CD4-positive, CD25-positive, alpha-beta regulatory T cell (primary cell): ENCODE measurements at places on chromosomes 4 and X. TPM values are rescaled to one million over a fixed set of nuclear protein-coding genes. Genes with fewer than 3 reads are reported as not detected.

GRCh38 chrX:37690119-37690518 is 4.5 kb downstream of the XK start:
- no peak for DNase-seq

Gene TAF7L
- polyA plus RNA-seq, result not detected

- DNase-seq, result no peak
These were observed 49.0 kb upstream of the ZNF157 start for GRCh38 chrX:47321386-47321785.

DNA sequence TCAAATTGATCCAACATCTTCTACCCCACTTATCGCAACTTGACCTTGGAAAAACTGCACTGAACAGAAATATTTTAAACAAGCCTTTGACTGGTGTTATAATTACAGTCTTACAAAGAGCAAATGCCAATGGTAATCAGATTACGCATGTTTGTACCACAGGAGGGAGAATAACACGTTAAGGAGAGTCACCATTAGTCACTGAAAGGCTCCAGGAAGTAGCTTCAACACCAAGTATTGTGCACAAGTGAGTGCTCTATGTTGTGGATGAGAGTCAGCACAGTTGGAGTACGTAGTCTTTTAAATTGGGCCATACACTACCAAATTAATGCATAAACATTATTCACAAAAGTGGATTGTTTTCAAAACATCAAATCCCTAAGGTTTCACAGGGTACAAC is 1081.5 kb upstream of the TENM3 start:
- no peak for DNase-seq

- no peak for DNase-seq
These were observed 66.5 kb upstream of the CLCN4 start for GRCh38 chrX:10090319-10090718.

Gene FAAH2
- polyA plus RNA-seq, result 14.8 TPM

Gene TIGD4
- 0.18 TPM for polyA plus RNA-seq

GRCh38 chr4:37555322-37555721 is 130.9 kb downstream of the RELL1 start:
- DNase-seq, result no peak

DNA sequence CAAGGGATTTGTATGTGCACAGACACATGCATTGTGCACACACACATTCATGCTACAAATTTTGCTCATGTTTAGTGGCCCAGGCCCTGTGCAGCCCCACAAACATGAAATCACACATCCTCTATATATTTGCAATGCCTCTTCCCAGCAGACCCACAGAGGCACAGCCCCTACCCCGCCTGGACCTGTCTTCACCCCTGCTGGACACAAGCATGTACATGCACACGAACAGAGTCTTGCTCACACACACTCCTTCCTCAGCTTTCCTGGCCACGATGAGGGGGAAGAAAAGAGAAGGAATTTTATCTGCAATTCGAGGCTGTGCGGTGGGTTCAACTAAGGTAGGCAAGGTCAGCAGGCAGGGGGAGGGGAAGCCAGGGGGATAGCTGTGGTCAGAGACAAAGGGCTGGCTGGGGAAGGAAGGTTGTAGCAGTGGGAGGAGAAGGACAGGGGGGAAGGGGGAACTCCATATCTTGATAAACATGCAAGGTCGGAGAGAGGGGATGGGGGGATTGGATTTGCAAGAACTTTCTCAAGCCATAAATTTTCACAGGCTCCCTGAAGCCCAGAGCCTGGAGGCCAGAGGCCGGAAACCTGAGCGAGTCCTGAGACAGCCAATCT is 156.4 kb downstream of the EFNB1 start:
- DNase-seq, result no peak

Gene CXCL11
- not detected for polyA plus RNA-seq

GRCh38 chrX:150688911-150689451 is 4.2 kb upstream of the MTMR1 start:
- no peak for DNase-seq

DNA sequence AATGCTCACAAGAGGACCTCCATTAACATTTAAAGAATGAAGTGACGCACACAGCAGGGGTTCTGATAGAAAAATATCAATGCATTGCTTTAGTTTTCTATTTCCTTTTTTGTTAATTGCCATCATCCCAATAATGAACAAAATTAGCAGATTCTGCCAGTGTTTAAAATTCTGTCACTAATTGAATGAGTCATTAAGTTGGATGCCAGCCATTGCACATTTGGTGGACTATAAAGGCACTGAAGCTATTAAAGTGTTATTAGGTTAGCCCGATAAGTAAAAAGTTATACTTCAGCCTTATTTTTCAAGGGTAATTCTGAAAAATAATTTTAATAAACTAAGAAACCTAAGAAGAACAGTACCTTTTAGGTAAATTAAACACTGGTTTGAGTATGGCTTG is 53.1 kb downstream of the MAP3K15 start:
- no peak for DNase-seq

Gene SH3RF1
- polyA plus RNA-seq, result not detected

GRCh38 chr4:66571145-66571695 is 900.9 kb upstream of the EPHA5 start:
- no peak for DNase-seq

Gene NR0B1
- polyA plus RNA-seq, result not detected

GRCh38 chr4:36532670-36533379 is 251.4 kb downstream of the DTHD1 start:
- no peak for DNase-seq

DNA sequence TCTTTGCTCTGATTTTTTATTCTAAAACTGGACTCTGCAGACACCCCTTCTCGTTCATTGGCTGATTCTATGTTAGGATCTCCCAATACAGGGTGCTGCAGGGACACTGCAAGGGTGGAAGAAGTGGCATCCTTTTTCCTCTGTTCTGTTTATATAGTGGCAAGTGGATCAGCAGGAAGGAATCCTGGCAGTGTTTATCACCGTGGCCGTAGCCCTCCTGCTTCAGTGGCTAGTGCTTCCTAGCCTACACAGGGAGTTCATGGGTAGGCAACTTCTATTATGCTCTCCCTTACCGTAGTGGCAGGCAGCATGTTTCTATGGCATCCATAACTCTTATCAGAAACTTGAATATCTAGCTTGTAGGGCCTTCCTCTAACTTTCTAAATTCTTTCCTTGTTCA is 6.4 kb upstream of the AP1AR start:
- DNase-seq, result no peak

DNA sequence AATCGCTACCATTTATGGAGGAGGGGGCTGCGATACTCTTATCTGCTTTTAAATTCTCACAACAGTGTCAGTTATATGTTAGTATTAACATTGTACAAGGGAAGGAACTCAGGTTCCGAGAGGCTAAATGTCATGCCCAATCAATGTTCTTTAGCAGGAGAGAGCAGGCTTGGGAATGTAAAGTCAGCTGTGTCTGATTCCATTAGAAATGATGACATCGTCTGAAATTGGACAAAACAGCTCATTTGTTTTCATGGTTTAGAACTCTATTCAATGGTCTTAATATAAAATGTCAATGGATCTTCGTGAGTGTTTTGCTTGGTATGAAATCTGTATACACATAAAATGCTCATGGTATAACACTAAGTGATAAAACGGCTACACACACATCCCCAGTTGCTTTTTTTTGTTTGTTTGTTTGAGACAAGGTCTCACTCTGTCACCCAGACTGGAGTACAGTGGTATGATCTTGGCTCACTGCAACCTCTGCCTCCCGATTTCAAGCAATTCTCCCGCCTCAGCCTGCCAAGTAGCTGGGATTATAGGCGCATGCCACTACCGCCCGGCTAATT is 11.9 kb upstream of the SH3KBP1 start:
- no peak for DNase-seq

Gene MAP9
- polyA plus RNA-seq, result 1.1 TPM

Gene PNMA6A
- 0.11 TPM for polyA plus RNA-seq

GRCh38 chrX:1466971-1467561 is 14.4 kb upstream of the ASMTL start:
- DNase-seq, result no peak

- no peak for DNase-seq
These were observed 31.5 kb downstream of the WWC2 start for GRCh38 chr4:183130328-183131155.

Gene SYTL5
- polyA plus RNA-seq, result not detected

DNA sequence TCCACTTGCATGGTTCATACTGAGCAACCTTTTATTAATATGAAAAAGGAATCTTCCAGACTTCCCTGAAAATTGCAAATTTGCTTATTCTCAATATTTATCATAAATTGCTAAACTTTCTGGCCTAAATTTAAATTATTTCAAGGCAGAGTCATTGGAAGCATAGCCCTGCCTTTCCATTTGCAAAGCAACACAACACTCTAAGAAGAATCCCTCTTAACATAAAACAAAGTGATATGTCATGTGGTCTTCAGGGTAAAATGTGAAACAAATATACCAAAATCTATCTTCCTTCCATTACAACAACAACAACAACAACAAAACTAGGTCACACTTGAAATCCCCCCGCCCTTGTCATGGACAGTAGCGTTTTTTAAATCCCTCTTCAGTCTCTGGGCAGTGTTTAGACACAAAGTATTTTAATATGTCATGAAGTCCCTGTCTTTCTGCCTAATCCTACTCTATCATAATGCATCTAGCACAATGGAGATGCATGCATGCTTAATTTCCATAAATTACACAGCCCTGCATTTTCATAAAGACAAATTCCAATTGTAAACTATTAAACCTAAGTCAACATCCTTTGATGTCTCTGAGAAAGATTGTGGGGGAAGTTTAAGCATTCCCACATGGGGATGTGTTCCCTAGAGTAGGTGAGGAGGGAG is 668.9 kb upstream of the LCORL start:
- DNase-seq, result no peak

GRCh38 chr4:168440442-168441264 is 39.6 kb downstream of the DDX60L start:
- DNase-seq, result no peak

- no peak for DNase-seq
These were observed 10.4 kb upstream of the CD99 start for GRCh38 chrX:2680486-2681348.

Gene ATP2B3
- not detected for polyA plus RNA-seq

DNA sequence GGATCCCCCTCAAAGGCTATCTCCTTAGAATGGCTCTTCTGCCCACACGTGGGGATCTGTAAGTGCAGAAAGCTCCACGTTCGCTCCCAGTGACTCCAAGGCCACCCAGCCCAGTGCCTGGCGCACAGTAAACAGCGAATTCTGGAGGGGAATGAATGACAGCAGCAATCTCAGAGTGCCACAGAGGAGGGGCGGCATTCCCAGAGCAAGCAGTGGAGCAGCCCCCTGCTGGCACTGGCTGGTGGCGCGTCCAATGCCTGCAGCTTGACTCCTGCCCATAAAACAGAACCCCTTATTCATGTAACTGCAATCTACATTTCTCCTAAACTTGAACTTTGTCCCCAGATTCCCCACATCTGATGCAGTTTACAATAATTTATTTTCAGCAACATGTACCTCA is 6.9 kb upstream of the HELT start:
- no peak for DNase-seq

Gene CT55
- not detected for polyA plus RNA-seq

DNA sequence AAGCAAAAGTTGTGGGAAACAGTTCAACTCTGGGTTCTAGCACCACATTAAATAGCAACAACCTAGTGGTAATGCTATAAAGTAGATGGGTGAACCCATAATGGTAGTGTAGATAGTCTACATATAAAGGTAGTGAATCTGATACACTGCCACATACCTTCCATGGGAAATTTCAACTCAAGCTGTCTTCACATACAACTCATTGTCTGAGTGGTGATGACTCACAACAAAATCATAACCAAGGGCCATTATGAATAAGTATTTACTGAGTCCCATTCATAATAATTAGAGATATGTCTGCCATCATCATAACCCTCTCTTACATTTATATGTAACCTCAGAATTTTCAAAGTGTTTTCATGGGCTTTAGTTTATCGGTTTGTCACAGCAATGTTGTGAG is 34.8 kb downstream of the EGF start:
- DNase-seq, result no peak

DNA sequence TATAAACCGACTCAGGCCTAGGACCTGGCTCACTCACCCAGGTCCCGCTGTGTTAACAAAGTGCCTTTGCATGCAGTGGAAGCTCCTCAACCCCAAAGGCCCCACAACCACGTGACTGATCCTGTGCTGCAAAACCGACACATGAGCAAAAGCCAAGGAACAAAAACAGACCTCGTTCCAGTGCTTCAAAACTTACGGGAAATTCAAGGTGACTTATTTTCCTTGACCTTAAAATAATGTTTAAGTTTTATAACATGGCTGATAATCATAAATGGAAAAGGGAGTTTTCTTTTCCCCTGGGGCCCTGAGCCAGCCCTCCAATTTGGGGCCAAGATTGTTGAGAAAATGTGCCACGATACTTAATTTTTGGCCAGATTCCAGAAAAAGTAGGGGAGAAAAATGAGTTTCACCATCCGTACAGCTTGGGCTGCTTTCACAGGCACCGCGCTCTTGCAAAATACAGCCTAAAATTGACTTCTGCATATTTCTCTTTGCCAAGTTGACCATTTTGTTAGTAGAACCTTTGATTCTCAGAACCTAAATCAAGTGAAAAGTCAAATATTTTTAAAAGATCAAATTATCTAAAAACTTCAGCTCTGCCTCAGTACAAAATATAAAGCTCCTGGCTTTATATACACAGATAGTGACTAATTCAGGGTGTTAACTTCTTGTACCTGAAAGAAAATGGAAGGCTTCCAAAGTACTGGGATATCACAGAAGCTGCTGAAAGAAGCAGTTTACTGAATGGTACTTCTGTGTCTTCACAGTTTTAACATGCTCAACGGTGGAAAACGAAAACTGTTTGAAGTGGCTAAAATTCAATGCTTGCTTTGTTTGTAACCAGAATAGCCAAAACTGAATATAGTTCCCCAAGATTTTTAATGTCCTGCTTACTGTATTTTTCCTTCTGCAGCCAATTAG is 93.8 kb downstream of the APBB2 start:
- DNase-seq, result no peak
